Tracheal epithelial cell (primary cell): ENCODE measurements at places on chromosomes 6 and 20. TPM values are rescaled to one million over a fixed set of nuclear protein-coding genes. Genes with fewer than 3 reads are reported as not detected.

Gene PNLDC1
- under 0.01 and 0.21 TPM in 2 replicates for total RNA-seq

Gene OR2B6
- total RNA-seq, result not detected in 2 replicates

Gene TTBK1
- not detected in 2 replicates for total RNA-seq

Gene HLA-DPB1
- 1.1 and 3.6 TPM in 2 replicates for total RNA-seq

Gene EYA4
- 2.9 and 10.9 TPM in 2 replicates for total RNA-seq

Gene TMEM170B
- total RNA-seq, result 0.21 and 0.24 TPM in 2 replicates

Gene ZNF831
- not detected in 2 replicates for total RNA-seq

Gene NEDD9
- 1.9 and 34.2 TPM in 2 replicates for total RNA-seq

Gene MUC22
- total RNA-seq, result not detected in 2 replicates

Gene ENPP3
- total RNA-seq, result under 0.01 and 0.21 TPM in 2 replicates

Gene LIN28B
- not detected in 2 replicates for total RNA-seq

Gene RBM24
- under 0.01 and 0.96 TPM in 2 replicates for total RNA-seq

Gene ABHD16B
- total RNA-seq, result not detected in 2 replicates

Gene KHDRBS2
- total RNA-seq, result not detected in 2 replicates

Gene ZC3H12D
- total RNA-seq, result under 0.01 TPM in 1 of 2 replicates, not detected in the other

Gene PXDC1
- 43.5 and 69.9 TPM in 2 replicates for total RNA-seq

Gene PDSS2
- total RNA-seq, result 7.7 and 13.9 TPM in 2 replicates

Gene MOCS1
- total RNA-seq, result 2.3 and 5.8 TPM in 2 replicates

Gene SCGN
- total RNA-seq, result not detected in 2 replicates

Gene SPATA2
- 0.96 and 1.1 TPM in 2 replicates for total RNA-seq

Gene MUCL3
- total RNA-seq, result under 0.01 TPM in 1 of 2 replicates, not detected in the other

Gene TOP1
- 26.6 and 28.2 TPM in 2 replicates for total RNA-seq

Gene PRSS35
- under 0.01 TPM in 1 of 2 replicates, not detected in the other for total RNA-seq

Gene BICRAL
- 2.7 and 5.3 TPM in 2 replicates for total RNA-seq

Gene SLC32A1
- not detected in 2 replicates for total RNA-seq

Gene TFAP2C
- total RNA-seq, result 1.7 and 1.9 TPM in 2 replicates

Gene IRAK1BP1
- 2.2 and 5.5 TPM in 2 replicates for total RNA-seq

Gene KIFC1
- 0.85 and 5.3 TPM in 2 replicates for total RNA-seq

Gene ASIP
- total RNA-seq, result not detected in 2 replicates

Gene TREML2
- total RNA-seq, result not detected in 2 replicates

Gene JPH2
- total RNA-seq, result under 0.01 and 6.0 TPM in 2 replicates

Gene CLPSL1
- not detected in 2 replicates for total RNA-seq

Gene C6orf15
- 1.2 TPM in 1 of 2 replicates, not detected in the other for total RNA-seq

Gene EEF1A2
- 0.43 and 0.96 TPM in 2 replicates for total RNA-seq

Gene SLC17A1
- 1.4 TPM in 1 of 2 replicates, not detected in the other for total RNA-seq

Gene SYCP2
- total RNA-seq, result 0.43 and 0.48 TPM in 2 replicates

Gene LHFPL5
- total RNA-seq, result not detected in 2 replicates

Gene TTK
- 0.64 and 2.9 TPM in 2 replicates for total RNA-seq

Gene EFCAB8
- not detected in 2 replicates for total RNA-seq

Gene BMP5
- not detected in 2 replicates for total RNA-seq

Gene NKX2-2
- not detected in 2 replicates for total RNA-seq
